ENCODE measurements at places on chromosomes 16 and 17.

GRCh38 chr16:58655215-58655596, 25.6 kb upstream of the CNOT1 start:
- no peak for DNase-seq

DNA sequence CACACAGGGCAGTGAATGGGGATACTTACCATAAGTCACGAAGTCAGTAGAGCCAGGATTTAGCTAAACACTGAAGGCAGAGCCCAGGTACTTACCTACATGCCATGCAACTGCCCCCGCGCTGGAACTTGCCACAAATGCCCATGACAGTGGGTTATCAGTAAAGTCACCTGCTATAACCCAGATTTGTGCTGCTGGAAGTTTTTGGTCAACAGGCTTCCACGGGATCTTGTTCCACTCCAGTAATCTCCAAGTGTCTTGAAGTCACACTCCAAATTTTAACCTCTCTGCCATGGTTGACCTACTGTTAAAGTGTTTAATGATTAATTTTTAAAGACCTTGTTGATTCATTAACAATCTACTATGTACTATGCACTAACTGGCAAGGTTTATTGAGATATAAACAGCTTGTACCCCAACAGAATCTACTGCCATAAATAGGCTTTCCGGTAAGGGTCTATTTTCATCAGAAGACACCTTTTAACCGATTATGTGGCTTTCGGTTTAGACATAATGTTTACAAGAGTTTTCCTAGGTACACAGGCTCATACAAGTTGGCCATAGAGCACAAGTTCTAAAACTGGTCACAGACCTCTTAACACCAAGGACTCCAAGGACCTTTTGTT, 6.3 kb upstream of the SLC5A11 start:
- no peak for DNase-seq

- no peak for DNase-seq
Observed at GRCh38 chr16:56675685-56676210, 6.1 kb downstream of the MT1H start.

GRCh38 chr16:66265556-66266141, 100.8 kb upstream of the CDH5 start:
- no peak for DNase-seq
